Activated CD4-positive, alpha-beta T cell treated with anti-CD3 and anti-CD28 coated beads, Interleukin-2, amount 10 ng/mL, durations not matched to agents 7 days and 5 days (primary cell): ENCODE measurements at places on chromosomes 1 and 21.

- no peak for DNase-seq
Measured at GRCh38 chr1:220770245-220770913, 16.3 kb upstream of the MTARC1 start.

GRCh38 chr21:45537746-45538291, 4.4 kb downstream of the SLC19A1 start:
- no peak for DNase-seq

DNA sequence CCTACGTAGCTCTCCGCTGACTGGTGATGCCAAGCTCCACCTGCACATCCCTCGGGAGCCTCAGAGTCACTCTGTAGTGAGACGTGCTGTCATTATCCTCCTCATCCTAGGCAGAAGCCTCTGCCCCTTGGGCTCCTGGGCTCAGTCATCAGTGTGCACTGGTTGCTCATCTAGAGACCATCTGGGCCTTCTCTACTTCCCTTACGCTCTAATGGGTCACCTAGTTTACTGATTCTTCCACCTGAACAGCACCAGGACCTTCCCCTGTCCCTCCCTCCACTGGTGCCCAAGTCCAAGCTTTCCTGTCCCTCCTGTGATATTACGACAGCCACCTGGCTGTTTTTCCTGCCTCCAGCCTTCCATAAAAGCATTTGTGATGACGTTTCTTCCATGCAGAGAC, 136.1 kb upstream of the ERRFI1 start:
- DNase-seq = no peak

GRCh38 chr1:18234790-18235242, 127.2 kb downstream of the IGSF21 start:
- DNase-seq = peak; percentile 8

GRCh38 chr1:3776231-3776961, 3.8 kb downstream of the SMIM1 start:
- no peak for DNase-seq
